ENCODE measurements at places on chromosomes 3 and 15.

- no peak for DNase-seq
These were observed 362.9 kb upstream of the RBMS3 start for GRCh38 chr3:28917895-28918475.

DNA sequence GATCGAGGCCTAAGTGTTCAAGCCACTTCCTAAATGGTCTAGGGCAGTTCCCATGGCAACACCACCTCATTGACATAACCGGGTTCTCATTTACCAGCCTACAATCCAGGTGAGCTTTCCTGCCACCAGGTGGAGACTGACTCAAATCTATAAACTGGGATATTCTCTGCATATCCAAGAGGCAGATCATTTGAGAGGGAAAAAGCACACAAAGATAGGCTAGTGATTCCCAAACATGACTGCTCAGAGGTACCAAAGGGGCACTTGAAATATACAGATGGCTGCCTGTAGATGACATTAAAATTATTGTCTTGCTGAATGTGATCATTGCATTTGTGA, 141.3 kb upstream of the PROK2 start:
- DNase-seq = no peak

- DNase-seq = no peak
These were observed at the start of gene BCL6 for GRCh38 chr3:187745201-187746058. Gene BCL6 (minus strand): TSS chr3:187745468. CDS start chr3:187733693, 11,775 bp downstream.

GRCh38 chr15:49675041-49675440, 54.2 kb downstream of the DTWD1 start:
- DNase-seq = no peak
